ENCODE measurements at places on chromosomes 12 and 14.

- peak; percentile 8 for DNase-seq
These were observed 70.1 kb upstream of the GPATCH2L start for GRCh38 chr14:76081642-76082041.

- DNase-seq = no peak
These were observed 6.9 kb downstream of the CDCA4 start for GRCh38 chr14:105014032-105014431.

DNA sequence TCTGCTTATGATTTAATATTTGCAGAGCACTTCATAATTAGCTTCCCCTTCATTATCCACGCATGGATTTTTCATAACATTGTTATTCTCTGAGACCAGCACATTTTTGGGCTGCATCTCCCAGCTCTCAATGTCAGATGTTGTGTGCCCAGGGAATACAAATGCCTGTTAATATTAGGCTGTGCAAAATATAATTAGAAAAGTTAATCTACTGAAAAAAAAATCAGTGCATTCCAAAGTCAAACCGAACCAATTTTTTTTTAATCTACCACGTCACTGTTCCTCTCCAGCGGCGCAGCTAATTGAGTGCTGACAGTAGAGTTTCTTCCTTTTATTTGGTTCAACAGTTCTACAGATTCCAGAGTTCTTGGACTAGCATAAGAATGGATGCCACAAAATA lies 191.0 kb upstream of the RGS6 start:
- no peak for DNase-seq

GRCh38 chr12:6607751-6608591 lies 792 bp upstream of the CHD4 start:
- DNase-seq = peak; percentile 86

DNA sequence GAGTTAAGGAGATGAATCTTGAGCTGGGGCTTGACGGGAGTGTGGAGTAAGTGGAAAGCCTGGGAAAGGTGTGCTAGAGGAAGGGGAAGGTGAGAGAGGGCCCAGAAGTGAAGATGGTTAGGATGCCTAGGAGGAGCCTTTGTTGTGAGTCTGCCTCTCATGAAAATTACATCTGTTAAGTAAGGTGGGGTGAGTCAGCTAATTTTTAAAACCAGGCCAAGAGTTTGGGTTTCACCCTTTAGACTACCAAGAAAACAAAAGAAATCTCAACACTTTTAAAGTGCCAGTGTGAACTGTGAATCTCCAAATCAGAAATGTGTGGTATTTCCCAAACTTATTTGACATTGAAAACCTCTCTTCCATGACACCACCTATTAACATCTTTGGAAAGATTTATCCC lies 185.2 kb downstream of the CRADD start:
- DNase-seq = no peak

DNA sequence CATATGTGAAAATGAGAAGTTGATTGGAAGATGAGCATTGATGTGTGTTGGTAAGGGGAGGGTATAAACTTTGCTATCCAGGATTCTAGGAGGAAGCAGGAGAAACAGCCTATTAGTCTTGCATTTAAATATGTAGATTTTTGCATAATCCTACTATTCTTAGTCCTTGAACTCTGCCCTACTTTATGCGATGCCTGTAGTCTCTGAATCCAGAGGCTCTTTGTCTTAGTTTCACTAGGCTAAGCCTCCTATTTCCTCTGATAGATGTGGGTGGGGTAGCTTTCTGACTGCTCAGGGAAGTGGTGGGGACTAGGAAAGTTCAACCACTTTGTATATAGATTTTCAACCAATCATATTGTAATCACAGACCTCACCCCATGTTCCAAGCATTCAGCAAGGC lies 49.5 kb upstream of the KCNC2 start:
- DNase-seq = no peak

DNA sequence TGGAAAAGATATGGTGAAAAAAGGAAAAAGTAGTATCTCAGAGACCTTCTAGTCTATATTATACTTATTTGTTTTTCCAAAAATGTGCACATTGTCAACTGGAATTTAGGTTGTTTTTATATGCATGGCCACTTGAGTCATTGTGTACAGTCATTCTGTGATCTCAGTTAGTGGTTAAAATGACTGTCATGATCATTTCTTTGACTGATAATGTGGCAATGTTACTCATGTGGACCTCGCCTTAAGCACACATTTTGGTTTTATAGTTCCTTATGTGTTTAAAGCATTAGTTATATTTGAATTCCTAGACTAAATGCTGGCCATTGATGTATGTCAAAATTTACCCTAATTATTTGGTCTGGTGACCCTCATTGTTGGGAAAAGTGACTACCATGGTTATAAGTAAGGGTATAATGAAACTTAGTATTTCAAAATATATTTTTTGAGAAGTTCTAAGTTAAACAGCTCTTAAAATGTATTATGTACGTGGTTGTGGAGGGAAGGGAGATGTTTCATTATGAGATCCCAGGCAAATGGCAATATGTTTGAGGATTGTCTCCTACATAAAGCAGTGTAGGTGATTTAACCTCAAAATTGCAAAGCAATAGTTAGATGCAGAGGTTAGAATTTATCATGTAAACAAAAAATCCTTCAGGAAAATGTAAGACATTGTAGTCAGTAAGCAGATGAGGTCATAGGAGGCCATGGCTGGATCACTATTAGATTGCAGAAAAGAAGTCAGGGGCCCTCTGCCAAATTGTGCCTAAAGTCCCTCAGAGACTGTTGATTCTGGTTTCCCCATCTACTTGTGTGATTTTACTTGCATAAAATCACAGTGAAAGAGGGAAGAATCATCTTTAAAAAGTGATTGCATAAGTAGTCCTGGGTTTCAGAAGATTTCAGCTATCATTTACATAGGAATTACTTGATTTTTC lies 17.5 kb downstream of the PNMA1 start:
- DNase-seq = no peak

GRCh38 chr14:55157080-55157479 lies 28.0 kb downstream of the LGALS3 start:
- no peak for DNase-seq

- DNase-seq = no peak
These were observed 144.1 kb upstream of the PTPRQ start for GRCh38 chr12:80299976-80300375.

GRCh38 chr14:20970647-20970982 lies 15.3 kb downstream of the RNASE2 start:
- no peak for DNase-seq

DNA sequence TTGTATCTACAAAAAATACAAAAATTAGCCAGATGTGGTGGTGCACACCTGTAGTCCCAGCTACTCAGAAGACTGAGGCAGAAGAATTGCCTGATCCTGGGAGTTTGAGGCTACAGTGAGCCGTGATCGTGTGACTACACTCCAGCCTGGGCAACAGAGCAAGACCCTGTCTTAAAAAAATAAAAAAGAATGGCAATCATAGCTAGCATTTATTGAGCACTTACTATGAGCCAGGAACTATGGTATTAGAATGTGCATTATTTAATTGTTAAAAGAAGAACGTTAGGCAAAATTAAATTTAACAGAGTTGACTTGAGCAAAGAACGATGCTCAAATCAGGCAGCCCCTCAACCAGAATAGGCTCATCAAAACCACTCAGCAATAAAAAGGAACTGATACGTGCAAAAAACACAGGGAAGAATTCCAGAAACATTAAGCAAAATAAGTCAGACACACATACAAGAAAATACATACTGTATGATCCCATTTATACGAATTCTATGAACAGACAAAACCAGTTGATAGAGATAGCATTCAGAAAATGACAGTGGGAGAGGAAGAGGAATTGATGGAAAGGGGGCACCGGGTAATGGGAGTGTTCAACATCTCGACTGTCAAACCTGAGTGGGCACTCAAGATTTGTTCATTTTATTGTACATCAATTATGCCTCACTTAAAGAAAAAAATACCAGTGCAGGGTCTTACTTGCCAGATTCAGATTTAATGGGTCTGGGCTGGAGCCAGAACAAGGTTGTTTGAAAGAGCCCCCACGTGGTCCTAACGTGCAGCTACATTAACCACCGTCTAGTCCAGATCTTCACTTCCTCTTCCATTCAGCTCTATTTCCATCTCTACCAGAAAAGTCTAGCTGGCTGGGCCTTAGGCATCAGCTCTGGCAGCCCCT lies 8.0 kb downstream of the SCNN1A start:
- peak; percentile 64 for DNase-seq

DNA sequence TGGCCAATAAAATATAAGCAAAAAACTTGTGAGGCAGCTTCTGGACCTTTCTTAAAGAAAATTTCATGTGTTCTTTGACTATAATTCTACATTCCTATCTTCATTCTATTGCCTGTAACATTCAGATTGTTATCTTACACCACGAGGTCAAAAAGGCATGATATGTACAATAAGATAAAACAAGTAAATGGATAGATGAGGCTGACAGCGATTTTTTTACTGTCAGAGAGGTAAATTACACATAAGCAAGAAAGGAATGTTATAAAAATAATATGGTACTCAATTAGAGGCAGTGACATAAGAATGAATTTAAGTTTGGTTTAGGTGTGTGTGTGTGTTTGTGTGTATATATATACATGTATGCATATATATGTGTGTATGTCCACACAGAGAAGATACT lies 660.0 kb downstream of the C12orf50 start:
- no peak for DNase-seq

DNA sequence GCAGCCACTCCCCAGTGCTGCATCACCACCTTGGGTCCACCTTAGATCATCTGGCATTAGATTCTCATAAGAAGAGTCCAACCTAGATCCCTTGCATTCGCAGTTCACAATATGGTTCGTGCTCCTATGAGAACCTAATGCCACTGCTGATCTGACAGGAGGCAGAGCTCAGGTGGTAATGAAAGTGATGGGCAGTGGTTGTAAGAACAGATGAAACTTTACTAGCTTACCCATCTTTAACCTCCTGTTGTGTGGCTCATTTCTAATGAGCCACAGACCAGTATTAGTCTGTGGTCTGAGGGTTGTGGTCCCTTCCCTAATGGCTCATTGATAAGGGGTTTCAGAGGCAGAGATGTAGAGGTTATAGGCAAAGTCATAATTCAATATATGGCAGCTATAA lies 615.9 kb upstream of the MIS18BP1 start:
- no peak for DNase-seq

- peak; percentile 85 for DNase-seq
These were observed at the start of gene CACNB3 for GRCh38 chr12:48817873-48818830. TSS of gene CACNB3 (plus strand) at chr12:48818496. CDS start at chr12:48818930, 434 bp downstream.

DNA sequence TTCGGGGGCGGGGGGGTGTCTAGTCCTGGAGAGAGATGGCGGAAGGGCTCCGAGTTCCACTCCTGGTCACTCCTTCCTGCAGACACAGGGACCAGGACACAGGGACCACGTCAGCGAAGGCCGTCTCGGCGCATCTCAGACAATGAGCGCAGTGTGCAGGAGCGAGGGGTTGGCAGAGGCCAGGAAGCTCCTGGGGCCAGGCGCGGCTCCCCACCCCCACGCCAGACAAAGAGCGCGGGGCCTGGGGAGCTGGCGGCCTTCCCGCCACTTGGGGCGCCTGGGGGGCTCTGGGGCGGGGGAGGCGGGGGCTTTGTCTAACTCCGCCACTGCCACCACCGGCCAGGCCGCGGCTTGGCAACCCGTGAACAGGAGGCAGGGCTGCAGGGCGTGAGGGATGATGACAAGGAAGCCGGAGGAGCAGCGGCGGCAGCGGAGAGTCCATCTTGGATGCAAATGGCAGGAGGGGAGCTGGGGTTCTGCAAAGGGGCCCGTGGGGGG lies 2.2 kb downstream of the CDK2AP1 start:
- DNase-seq = peak; percentile 41

GRCh38 chr14:59305231-59305630 lies 116.8 kb downstream of the DAAM1 start:
- no peak for DNase-seq

- no peak for DNase-seq
These were observed 18.0 kb upstream of the LDHB start for GRCh38 chr12:21675641-21676040.

- DNase-seq = no peak
These were observed 345.8 kb upstream of the CCDC196 start for GRCh38 chr14:66140213-66140918.

GRCh38 chr12:125070661-125071390 lies 5.6 kb downstream of the AACS start:
- no peak for DNase-seq

- no peak for DNase-seq
These were observed 4.0 kb downstream of the SRGAP1 start for GRCh38 chr12:63848450-63848849.

- no peak for DNase-seq
These were observed 19.1 kb downstream of the HELB start for GRCh38 chr12:66321435-66321834.

DNA sequence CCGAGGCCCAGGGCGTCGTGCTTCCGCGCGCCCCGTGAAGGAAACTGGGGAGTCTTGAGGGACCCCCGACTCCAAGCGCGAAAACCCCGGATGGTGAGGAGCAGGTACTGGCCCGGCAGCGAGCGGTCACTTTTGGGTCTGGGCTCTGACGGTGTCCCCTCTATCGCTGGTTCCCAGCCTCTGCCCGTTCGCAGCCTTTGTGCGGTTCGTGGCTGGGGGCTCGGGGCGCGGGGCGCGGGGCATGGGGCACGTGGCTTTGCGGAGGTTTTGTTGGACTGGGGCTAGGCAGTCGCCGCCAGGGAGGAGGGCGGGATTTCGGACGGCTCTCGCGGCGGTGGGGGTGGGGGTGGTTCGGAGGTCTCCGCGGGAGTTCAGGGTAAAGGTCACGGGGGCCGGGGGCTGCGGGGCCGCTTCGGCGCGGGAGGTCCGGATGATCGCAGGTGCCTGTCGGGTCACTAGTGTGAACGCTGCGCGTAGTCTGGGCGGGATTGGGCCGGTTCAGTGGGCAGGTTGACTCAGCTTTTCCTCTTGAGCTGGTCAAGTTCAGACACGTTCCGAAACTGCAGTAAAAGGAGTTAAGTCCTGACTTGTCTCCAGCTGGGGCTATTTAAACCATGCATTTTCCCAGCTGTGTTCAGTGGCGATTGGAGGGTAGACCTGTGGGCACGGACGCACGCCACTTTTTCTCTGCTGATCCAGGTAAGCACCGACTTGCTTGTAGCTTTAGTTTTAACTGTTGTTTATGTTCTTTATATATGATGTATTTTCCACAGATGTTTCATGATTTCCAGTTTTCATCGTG lies 612 bp downstream of the MDM2 start:
- DNase-seq = peak; percentile 53

DNA sequence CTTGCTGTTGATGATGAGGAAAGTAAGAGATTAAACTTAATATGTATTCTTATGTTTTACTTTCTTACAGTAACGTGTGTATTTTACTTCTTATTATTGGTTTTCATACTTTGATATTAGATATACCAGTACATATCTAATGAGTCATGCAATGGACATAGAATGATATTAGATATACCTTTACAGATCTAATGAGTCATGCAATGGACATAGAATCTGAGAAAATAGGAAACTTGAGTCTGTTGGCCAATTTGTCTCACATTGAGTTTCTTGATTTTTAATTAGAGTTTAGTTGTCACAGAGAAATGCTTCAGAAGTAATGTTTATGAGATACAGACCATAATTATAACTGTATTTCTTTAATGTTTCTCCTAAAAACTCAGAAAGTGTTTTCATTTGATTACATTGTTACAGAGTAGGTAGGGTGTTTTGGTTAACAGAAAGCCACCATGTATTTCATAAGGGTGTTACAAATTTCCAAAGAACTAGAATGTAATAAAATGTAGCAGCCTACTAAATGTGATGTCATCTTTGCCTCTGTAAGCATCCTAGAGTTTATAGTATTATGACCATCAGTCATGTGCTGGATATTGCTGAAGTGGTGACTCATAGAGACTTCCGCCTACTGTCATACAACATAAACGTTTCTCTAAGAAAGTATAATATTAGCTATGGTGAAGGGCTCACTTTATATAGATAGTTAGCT lies 3.0 kb downstream of the GAS2L3 start:
- no peak for DNase-seq

- DNase-seq = no peak
These were observed 4.6 kb upstream of the CACNB3 start for GRCh38 chr12:48813465-48814261.
